ENCODE measurements at places on chromosomes 7 and 10.

DNA sequence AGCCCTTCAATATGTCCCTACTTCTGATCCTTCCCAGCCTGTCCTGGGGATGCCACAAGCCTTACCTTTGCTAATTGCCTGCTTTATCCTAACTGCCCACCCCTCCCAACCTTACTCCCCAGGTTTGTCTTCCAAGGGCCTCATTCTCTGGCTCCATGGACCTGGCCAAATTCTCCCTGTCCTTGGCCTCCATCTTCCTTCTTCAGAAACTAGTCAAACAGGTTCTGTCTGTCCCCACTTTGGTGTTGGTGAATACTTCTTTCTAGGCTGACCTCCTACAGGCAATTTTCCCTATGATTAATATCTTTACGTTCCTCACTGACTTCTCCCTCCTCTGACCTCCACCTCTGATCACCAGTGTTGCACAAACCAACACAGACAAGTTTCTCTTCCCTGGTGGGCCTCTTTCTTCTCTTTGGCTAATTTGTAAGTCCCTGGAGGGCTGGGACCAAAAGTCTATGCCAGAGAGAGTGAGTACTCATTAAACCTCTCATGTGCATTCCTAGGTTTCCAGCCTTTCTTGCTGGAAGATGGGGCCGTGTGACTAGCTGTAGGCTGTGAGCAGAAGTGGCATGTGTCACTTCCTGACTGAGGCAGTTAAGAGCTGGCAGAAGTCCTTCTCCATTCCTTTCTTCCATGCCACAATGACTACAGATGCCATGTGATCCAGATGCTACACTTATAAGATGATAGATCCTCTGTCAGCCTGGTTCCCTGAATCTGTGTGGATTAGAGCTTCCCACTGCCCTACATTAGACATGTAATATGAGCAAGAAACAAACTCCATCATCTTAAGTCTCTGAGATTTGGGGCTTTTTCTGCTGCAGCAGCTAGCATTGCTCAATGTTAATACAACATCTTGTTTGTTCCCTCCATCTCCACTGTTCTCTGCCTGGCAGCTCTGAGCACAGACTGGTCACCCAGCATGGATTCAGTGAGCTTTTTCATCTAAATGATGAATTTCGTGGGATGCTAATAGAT, 382.7 kb downstream of the RPS24 start:
- DNase-seq = no peak

GRCh38 chr10:25175527-25176420, 973 bp downstream of the GPR158 start:
- no peak for DNase-seq

DNA sequence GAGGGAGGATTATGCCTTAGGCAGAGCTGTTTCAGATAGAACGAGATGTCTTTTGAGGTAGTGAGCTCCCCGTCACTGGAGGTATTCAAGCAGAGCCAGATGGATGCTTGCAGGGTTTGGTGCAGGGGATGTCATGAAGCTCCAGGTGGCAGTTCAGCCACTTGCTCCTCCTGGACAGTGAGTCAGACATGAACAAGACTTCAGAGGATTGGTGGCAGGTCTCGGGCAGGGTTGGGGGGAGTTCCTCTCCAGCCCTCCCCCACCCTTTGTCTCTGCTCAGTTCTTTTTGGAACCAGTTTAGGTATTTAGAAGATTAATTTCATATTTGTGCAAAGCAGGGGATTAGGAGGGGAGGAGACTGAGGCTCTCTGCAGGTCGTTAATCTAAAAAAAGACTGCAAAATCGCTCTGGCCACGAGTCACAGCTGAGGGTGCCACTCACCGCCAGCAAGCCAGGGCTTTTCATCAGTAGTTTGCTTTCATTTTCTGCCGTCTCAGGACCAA, 21.5 kb upstream of the MYL10 start:
- no peak for DNase-seq

- DNase-seq = no peak
Observed at GRCh38 chr7:27180431-27181420, 4.3 kb downstream of the HOXA11 start.

DNA sequence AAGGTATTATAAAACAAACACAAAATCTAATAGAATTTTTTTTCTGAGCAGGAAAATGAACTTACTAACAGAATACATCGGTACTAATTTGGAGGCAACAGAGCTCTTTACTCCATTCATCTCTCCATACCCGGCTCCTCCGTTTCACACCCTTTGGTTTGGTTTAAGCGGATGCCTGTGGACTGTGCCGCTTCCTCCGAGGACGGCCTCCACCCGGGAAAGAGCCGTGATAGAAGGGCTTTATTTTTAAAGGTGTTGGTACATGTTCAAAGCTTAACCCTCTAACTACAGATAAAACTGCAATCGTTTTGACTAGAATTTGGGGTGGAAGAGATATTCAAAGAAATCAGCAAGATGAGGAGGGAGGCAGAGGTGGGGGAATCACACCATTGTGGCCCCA, 1.9 kb downstream of the VIPR2 start:
- DNase-seq = no peak

- DNase-seq = no peak
Observed at GRCh38 chr7:151141311-151141854, 26.1 kb downstream of the GBX1 start.

DNA sequence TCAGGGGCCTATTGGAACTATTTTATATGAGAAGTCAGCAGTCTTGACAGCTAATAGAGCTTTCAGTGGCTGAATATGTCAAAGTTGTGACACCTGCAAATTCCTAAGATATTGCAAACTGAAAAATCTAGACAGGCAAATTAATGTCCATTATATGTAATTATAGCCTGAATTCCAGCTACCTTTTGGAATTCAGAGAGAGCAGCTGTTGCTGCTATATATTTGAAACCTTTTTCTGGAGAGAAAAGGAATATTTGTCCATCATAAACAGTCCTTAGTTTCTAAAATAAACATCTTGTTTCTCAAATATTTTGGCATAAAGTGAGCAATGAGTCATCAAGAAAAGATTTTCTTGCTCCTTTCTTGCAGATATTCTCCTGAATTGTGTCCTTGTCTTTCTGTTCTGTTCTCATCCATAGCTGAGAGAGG, 408.9 kb upstream of the SEMA3D start:
- DNase-seq = no peak

DNA sequence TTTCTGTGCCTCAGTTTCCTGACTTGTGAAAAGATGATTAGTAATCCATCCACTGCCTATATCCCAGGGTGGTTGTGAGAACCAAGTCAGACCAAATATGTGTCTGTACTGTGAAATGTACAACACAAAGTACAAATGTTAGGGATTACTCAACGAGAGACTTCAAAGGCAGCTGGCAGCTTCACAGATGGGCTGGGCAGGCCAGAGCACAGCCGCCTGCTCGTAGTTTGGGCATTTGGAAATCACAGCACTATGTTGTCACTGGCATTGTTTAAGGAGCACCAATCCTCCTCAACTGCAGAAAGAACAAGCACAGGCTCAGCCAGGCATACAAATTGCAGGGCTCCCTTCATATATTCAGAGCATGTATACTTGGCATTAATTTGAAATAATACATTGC, 64.5 kb upstream of the C10orf90 start:
- no peak for DNase-seq

DNA sequence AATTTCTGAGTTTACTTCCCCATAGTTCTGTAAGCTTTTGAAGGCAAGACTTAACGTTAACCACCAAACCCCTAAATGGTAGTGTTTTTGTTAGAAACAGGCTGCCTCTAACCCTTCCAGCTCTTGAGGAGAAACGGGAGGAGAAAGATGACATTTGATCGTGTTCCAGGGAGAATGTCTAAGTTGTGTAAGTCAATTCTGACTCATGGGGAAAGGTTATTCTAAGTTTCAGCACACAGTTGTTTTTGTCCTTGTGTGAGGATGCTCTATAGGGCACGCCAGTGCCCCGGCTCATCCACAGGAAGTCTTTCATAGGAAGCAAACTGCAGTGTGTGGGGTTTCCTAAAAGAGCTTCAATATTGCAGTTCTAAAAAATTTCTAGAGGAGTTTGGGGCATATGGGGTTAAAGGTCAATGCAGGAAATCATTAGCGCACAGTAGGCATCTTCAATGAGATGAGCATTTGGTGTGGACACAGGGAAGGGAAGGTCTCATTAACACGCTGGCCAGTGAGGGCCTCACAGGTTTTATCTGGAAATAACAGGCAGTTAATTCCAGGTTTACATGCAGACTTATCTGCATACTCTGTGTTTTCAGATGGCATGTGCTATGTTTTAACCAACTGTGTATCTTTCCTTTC, 638.2 kb upstream of the IGFBP3 start:
- no peak for DNase-seq

DNA sequence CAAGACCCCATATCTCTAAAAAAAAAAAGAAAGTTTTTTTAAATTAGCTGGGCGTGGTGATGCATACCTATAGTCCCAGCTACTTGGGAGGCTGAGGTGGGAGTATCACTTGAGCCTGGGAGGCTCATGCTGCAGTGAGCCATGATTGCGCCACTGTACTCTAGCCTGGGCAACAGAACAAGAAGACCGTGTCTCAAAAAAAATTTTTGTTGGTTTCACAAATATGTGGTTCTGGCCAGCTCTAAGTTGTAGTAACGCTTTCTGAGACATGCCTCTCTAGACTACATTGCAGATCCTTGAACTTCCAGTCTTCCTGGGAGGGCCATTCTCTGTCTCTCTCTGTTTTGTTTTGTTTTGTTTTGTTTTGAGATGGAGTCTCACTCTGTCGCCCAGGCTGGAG, 24.6 kb upstream of the RHBDD2 start:
- no peak for DNase-seq

DNA sequence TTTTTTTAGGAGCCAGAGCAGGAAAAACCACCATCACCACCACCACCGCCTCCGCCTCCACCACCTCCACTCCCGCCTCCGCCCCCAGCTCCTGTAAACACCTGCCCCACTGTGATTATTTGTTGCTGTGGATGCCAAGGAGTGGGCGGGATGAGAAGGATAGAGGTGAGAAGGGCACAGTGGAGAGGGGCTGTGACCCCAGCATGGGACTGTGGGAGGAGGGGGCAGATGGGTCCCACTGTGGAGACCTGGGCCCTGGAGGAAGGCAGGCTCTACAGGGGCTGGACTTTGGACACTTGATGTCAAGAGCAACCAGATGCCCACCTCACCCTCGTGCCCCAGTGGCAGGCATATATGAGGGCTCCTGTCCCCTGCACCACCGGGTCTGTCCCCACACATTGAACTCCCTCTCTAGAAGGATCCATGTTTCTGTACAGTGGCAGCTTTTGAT, 24.7 kb downstream of the ANTXRL start:
- DNase-seq = no peak

GRCh38 chr7:127713006-127713405, 61.0 kb downstream of the SND1 start:
- DNase-seq = no peak

DNA sequence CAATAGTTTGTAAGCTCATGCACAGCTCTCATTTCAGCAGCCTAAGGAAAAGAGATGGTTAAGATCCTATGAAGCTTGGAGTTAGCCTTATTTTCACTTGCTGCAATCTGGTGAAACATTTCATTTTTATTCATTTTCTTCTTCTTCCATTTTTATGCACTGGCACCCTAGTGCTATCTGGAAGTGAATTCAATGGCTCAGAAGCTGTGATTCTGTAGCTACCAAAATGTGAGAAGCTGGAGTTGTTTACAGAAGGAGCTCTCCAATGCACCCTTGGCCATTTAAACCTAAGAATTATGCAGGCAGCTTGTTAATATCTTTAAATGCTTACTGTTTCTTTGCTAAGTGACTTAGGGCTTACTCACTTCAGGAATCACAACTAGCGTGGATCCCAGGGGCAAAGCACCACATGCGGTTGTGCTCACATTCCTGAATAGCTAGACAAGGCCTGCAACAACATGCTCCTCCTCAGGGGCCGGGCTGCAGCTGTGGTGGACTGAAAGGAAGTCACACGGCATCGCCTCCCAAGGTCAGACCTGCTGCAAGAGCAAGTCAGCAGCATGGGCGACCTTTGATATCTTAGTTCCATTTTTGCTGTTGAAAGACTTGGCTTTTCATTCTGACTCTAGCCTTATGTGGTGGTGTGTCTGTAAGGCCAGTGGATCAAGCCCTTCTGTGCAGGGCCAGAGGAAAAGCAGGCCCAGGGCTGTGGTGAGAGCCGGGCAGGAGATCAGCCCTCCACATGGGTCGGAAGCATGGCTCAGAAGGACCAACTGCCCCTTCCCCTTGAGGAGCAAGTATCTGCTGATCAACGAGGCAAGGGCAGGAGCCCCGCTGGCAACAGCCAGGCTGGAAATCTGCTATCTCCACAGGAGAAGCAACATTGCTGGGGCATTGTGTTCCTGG, 91.9 kb upstream of the MBL2 start:
- DNase-seq = no peak

- no peak for DNase-seq
Observed at GRCh38 chr7:116669769-116670168, 2.2 kb upstream of the MET start.

DNA sequence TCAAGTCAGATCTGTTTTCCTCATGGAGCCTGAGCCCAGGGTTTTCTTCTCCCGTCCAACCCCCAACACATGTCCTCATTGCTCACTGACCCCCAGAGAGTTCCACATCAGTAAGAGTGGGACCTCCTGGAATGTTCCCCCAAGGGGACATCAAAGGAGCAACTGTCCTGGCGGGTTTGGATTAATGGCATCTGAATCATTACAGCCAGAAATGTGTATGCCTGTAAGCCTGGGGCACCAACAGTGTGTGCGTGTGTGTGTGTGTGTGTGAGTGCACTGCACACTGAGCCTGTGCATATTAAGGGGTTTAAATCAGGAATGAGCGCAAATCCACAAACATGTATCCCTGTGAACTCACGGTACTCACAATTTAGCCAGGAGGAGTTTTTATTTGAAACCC, 222.3 kb downstream of the PLXNA4 start:
- DNase-seq = no peak

DNA sequence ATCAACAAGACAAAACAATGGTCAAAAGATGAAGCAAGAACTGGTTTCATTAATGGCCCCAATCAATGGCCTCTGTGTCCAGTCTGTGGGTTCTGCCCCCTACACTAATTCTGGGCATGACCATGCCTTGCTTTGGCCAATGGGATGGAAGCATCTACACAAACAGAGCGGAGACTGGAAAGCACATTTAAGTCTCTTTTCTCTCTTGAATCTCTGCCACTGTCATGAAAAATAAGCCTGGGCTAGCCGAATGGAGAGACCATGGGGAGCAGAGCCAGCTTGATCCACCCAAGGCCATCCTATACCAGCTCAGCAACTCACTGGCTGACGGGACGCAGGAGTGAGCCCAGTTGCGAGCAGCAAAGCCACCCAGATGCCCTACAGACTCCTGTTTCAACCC, 30.9 kb downstream of the ANKRD16 start:
- DNase-seq = no peak

GRCh38 chr7:151877911-151878835, 1.3 kb upstream of the PRKAG2 start:
- DNase-seq = no peak

GRCh38 chr10:23370106-23370505, 25.5 kb upstream of the C10orf67 start:
- no peak for DNase-seq

GRCh38 chr10:24394461-24395190, 185.7 kb downstream of the KIAA1217 start:
- DNase-seq = no peak
